ENCODE measurements at places on chromosomes 4 and X.

DNA sequence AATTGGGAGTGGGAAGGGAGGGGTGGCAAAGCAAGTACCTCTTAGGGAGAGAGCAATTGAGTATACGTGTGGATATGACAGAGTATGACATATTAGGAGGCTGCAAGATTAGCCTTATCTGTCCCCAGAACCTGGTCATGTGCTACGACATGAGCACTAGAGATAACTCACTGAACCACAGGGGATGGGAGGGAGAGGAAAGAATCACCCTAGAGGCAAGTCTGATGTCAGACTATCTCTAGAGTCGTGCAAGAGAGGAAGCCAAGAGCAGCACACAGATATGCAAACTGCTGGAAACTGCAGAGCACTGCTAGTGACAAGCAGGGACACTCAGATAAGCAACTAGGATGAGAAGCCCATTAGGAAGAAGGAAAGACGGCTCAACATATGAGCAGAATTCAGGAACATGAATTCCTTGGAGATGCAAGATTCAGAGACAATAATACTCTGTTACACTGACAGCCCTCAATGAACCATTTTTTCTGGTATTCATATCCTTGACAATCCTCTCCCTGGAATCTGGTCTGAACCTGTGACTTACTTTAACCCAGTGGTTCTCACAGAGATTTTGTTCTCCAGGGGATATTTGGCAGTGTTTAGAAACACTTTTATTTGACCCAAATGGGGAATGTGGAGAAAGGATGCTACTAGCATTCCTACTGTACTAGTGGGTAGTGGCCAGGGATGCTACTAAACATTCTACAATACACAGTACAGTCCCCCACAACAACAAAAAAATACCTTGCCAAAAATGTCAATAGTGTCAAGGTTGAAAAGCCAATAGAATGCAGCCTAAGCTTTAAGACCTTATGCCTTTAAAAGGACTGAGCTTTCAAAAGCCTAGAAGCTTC, 84.0 kb upstream of the BMP2K start:
- no peak for DNase-seq

DNA sequence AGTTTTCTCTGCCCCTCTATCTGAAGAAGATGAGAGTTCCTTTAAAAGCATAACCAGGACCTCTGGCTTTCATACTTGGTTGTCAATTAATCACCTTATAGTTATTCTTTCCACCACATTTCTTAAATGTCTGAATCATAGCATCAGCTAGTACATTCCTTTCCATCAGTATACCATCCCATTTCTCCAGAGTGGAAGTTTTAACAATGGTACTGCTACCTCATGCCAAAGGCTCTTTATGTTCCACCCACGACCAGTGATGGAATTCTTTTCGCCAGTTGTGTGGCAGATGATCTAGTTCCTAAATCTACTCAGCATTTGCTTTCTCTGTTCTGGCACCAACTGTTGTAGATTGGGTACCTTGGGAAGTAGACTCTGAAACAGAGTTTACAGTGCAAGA, 379.8 kb downstream of the ZNF674 start:
- no peak for DNase-seq

GRCh38 chr4:150328496-150328895, 250.3 kb downstream of the DCLK2 start:
- no peak for DNase-seq

DNA sequence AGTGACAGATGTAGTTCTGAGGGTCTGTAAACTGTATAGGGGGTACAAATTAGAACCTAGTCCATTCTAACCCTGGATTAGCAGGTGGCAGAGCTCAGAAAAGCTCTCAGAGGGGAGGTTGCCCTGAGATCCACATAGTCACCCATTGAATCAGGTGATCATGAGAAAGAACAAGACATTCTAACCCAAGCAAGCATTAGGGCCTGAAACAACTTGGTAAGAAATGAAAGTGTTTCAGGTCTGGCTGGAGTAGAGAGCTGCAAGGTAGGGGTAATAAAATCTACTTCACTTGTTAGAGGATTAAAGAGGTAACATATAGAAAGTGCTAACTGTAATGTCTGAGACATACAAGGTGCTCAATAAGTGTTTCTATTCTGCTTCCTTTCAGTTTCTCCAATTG, 8.8 kb upstream of the BMP2K start:
- peak; percentile 29 for DNase-seq

- no peak for DNase-seq
Measured at GRCh38 chrX:117973110-117973807, 143.4 kb downstream of the KLHL13 start.

DNA sequence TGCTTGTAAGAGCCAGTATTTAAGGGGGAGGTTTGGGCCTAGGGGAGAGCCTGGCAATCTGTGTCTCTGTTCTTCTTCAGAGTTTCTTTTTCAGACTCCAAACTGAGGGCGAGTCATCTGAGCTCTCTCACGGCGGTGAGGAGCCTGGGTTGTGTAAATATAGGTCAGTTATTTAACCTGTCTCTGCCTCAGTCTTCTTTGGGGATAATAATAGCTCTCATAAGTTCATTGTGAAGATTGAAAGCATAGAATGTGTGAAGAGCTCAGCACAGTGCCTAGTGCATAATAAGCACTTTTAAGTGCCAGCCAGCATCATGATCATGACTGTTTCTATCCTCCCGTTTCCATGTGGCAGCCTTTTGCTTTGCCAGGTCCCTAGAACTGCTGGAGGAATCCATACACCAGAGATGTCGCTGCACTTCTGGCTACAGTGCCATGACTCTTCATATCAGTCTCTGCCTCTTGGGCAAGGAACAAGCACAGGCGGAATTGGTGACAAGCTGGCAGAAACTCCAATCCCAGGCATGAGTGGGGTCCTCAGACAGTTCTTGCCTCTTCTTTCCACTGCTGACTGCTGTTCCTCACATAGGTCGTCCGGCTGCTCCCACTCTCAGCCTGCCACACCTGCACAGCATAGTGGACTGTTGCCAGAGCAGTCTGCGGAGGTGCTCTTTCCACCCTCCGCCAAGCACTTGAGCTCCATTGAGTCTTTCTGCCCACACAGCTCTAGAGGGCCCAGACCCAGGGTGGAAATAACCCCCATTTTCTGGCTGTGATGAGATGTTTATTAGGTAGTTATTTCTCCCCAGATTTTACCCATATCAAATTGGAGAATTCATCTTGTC, 103.7 kb upstream of the MAML3 start:
- no peak for DNase-seq

DNA sequence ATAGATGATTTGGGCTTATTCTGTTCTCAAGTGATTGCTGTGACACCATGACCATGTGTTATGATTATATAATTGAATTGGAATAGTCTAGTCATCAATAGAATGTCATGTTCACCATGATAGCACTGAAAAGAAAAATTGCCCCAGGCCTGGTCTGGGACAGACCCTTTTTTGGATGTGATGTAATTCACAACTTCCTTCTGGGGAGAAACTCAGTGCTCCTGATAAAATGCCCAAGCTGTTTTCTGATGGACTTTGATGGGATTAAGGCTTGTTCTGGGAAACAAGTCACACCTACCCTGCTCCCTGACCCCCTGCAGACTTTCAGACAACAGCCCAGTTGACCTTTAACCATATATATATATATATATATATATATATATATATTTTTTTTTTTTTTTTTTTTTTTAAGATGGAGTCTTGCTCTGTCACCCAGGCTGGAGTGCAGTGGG, 65.3 kb downstream of the RHOH start:
- no peak for DNase-seq

DNA sequence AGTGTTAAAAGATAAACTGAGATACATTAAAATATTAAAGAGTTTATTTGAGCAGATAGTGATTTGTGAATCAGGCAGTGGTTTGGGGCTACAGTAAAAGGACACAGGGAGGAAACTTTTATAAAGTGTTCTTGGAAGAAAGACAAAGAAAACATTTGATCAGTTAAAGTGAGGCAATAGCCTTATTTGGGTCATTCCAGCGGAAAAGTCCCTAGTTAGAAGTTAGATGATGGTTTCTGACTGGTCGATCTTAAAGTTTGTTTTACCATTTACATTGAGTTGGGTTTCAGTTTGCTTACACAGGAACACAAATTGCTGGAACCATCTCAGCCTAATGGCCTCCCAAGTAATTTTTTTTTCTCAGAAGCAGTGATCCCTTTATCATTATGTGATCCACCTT, 69.7 kb downstream of the PPP1R2C start:
- no peak for DNase-seq

DNA sequence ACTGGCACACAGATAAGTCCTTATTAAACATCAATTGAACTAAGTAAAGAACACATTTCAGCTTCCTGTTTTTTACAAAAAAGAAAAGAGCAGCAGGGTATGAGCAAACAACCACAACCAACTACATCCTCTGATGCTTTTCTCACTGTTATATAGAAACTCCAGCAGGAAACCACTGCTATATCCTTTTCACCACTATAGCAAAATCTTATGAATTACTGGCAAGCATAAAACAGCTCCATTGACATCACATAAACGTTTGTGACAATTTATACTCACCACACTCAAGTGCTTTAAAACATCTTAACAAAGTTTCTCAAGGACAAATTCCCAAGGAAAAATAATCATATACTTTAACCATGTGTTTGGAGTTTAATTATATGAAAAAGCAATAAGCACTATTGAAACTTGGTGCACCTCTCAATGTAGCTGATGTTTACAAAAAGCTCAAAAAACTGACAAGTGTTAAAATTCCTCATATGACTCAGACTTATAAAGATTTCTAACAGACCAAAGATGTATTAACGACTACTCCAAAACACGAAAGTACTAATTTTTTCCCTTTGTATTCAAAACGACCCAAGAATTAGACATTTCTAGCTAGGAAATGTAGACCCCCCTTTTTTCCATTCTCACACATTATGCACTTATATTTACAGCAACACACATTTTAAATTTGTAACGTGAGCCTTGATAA, 12.9 kb downstream of the GPRIN3 start:
- DNase-seq = peak; percentile 10

DNA sequence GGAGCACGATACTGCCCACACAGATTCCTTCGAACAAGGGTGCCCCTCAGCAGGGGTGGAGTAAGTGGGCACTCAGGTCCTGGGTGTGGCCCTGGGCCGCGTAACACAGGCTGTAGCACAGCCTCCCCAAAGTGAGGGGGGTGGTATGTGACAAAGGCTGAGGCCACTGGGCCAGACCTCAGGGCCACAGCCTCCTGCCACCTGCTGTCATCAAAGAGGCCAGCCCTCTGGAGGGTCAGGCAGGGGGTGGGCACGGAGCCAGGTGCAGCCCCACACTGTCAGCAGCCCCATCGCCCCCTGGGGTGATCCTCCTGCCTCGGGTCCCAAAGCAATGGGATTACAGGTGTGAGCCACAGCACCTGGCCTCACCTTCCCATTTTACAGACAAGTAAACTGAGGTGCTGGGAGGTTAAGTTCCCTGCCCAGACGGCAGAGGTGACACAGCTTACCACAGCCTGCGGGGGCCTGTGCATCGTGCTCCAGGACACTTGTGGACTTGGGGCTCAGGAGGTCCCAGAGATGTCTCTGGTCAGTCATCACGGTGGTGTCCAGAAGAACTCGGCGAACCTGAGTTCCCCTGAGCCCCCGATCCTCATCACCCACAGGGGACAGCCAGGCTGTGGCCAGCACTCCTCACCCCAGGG, 27.5 kb upstream of the MXD4 start:
- no peak for DNase-seq

GRCh38 chr4:8324640-8325239, 55.2 kb downstream of the HTRA3 start:
- DNase-seq = no peak

DNA sequence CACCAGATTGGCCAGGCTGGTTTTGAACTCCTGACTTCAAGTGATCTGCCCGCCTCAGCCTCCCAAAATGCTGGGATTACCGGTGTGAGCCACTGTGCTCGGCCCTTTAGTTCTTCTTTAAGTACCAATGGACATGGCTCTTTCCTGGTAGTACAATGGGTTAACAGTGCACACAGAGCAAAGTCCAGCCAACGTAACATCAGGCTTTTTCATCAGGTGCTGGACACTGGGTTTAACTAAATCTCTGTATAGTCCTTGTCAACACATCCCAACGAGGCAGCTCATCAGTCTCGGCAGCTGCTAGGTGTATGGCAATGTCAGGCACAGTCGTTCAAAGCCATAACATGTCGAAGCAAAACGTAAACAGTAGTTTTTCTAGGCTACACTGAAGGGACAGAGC, 93.8 kb downstream of the HDAC8 start:
- no peak for DNase-seq

- no peak for DNase-seq
Measured at GRCh38 chr4:1417522-1418390, 11.5 kb upstream of the NKX1-1 start.

DNA sequence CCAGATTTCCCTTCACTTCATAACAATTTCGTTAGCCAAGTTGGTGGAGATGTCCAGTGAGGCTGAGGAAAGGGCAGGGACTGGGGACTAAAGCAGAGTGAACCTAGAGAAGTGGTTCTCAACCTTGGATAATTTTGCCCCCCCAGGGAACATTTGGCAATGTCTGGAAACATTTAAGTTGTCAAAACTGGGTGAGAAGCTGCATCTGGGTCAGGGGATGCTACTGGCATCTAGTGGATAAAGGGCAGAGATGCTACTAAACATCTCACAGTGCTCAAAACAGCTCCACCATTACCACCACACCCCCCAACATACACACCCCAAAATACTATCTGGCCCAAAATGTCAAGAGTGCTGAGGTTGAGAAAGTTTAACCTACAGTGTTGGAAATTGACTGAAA, 32.0 kb upstream of the FGF16 start:
- DNase-seq = no peak

DNA sequence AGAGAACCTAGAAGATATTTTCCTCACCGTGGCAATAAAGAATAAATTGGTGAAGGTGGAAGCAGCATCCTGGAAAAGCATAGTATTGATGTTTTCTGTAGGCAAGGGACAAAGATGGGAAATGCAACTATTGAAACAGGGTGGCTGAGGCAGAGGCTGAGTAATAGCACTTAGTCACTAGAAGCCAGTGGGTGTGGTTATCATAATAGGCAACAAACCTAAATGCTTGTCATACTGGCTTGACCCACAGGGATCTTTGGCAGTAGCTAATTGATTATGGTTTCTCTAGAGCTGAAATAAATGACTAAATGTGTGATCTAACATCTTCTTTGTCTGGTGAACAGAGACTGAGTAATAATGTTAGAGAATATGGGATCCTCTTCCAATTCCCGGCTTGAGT, 353.6 kb upstream of the RPS6KA3 start:
- DNase-seq = no peak

- no peak for DNase-seq
Measured at GRCh38 chr4:137621056-137621455, 88.8 kb upstream of the PCDH18 start.

DNA sequence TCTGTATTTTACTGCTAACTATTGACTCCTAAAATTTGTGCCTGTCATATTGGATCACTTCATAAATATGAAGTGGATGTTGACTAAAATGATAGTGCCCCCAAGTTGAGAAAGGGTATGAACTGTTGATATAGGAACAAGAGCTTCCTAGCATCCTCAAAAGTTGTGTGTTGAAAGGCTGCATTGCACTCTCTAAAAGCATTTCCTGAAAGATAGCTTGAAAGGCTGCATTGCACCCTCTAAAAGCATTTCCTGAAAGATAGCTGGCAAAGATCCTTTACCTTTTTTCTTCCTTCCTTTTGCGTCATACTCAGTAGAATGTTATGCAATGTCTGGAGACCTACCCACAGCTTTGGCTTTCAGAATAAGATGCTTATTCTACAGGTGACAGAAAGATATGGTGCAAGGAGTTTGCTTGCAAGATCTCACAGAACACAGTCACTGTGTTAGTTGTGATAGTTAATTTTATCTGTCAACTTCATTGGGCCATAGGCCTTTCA, 274.6 kb upstream of the GALNTL6 start:
- DNase-seq = no peak

Data from GM10248 (cell line).